ENCODE measurements at places on chromosomes 3 and 15.

DNA sequence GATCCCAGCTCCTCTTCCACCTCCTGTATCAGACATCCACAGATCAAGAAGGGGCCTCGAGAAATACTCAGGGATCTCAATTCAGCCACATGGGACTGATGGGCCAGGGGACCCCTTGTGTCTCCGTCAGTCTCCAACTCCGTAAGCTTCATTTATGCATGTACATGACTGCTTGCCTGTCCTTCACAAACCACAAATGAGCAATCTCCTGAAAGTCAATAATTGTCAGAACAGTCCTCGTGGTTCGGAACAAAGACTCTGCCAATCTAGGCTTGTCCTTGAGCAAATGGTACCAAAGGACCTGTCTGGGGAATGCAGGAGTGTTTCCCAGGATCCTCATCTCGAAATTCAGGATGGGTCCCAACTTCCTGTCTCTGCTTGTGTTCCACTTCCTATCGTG, 20.8 kb downstream of the SLC12A8 start:
- DNase-seq, result no peak

- no peak for DNase-seq
Observed at GRCh38 chr15:31280046-31280830, 46.4 kb upstream of the KLF13 start.

DNA sequence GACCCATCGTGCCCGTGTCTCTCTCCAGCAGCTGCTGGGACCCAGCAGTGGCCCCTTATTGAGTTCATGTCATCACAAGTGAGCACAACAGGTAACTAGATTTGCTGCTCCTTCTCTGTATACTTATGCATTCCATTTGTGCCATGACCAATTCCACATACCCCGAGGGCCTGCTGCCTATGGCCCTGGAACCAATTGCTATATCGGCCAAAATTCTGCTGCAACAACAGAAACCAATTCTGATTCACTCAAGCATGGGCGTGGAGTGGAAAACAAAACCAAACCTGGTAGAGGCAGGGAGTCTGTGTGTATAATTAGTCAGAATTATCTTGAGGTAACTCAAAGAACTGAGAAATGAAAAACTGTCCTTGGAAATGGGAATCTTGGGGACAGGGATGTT, 516.6 kb downstream of the EPHB1 start:
- DNase-seq, result no peak

GRCh38 chr15:41511899-41512369, 1.7 kb downstream of the LTK start:
- DNase-seq, result no peak

DNA sequence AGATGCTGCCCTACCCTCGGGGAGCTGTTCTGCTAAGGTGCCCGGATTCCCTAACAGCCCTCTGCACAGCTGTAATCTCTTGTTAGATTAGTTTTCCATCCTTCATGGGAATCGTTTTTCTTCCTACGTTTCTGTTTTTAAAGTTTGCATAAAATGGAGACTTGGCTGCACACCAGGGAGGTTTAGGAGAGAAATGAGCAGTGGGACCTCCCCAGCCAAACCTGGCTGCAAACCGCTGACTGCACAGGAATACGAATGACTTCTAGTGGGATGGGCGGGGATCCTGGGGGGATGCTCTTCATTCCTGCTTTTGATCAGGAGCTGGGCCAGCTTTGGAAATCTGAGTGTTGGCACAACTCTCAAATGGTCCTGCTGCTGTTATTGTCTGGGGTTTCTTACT, 77.5 kb downstream of the THSD4 start:
- no peak for DNase-seq

GRCh38 chr15:95836536-95836935, 494.0 kb upstream of the NR2F2 start:
- no peak for DNase-seq

GRCh38 chr15:83284559-83285283, at the start of gene BNC1:
Gene BNC1 (minus strand): TSS chr15:83284664. CDS start chr15:83284628, 36 bp downstream.
- DNase-seq, result no peak

- DNase-seq, result no peak
Observed at GRCh38 chr3:2915826-2916225, 194.3 kb downstream of the IL5RA start.

- DNase-seq, result no peak
Observed at GRCh38 chr3:127780536-127781400, 41.5 kb downstream of the MGLL start.

DNA sequence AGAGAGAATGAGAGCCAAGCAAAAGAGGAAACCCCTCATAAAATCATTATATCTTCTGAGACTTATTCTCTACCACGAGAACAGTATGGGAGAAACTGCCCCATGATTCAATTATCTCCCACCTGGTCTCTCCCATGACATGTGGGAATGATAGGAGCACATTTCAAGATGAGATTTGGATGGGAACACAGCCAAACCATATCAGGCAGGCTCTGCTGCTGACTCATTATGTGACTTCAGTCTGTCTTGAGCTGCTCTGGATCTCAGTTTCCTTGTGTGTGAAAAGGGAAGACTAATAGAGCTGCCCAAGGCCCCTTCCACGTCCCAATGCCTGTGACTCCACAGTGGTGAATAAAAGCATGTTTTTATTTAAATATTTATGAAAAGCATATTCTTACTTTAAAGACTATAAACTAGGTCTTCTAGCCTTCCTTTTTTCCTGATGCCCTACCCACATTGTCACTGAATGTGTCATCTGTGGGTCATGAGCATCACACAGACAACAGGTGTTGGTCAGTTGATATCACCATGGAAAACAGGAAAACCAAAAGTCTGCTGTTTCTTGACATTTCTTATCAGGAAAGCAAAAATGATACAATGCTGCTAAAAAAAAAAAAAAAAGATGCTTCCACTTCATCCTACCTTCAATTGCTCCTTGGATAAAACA, 96.0 kb upstream of the PPP2R3A start:
- no peak for DNase-seq

GRCh38 chr15:79450648-79451047, 18.5 kb downstream of the MINAR1 start:
- DNase-seq, result no peak

GRCh38 chr3:153215966-153216365, 53.9 kb downstream of the RAP2B start:
- DNase-seq, result no peak

DNA sequence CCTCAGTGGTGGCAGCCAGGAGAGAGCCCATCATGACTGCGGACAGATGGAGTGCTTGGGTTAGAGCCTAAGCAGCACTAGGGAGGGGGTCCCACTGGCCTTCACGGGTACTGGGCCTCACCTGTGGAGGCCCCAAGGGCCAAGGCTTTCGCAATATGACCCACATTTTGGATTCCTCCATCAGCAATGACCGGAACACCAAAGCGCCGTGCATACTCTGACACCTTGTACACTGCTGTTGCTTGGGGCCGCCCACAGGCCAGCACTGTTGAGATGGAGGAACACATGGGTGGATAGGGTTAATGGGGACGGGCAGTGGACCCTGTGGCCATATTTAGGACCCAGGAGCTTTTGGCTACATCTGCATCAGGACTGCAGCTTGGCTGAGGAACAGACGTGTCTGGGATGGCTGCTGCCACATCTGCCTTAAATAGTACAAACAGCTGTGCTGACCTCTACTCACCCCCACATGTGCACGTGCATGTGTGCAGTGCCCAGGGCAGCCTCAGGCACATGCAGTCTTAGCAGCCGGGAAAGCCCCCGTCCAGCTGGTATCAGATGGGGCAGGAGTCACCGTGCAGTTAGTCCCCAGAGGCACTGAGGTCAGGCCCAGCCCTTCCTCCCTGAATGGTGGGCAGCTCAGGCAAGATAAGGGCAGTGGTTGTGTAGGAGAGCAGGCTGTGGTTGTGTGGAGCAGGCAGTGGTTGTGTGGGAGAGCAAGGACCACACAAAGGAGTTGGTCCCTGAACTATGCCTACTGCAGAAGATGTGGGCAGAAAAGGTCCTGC, 3.3 kb downstream of the NDUFAF3 start:
- no peak for DNase-seq
